ENCODE measurements at places on chromosomes 11 and 22.

- no peak for DNase-seq
These were observed 20.6 kb downstream of the FLRT1 start for GRCh38 chr11:64056213-64056785.

GRCh38 chr11:65849366-65849765 is 8.6 kb downstream of the CFL1 start:
- DNase-seq, result peak; percentile 42

DNA sequence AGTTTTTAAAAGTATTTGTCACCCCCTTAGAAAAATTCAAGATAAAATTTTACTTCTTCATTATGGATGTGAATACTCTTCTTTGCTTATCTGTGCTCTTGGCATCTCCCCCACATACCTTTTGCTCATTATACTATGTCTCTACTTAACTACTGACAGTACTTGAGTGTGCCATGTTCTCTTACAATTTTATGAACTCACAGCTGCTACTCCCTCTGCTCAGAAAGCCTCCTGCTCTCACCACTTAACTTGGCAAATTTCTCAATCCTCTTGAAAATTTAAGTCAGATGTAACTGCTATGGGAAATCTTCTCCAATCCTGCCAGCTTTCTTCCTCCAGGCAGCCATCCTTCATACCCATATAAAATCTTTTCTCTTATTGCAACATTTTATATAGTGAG is 163.4 kb downstream of the CNTN5 start:
- DNase-seq, result no peak

- DNase-seq, result no peak
These were observed 141.2 kb downstream of the CSNK2A3 start for GRCh38 chr11:11211888-11212287.

DNA sequence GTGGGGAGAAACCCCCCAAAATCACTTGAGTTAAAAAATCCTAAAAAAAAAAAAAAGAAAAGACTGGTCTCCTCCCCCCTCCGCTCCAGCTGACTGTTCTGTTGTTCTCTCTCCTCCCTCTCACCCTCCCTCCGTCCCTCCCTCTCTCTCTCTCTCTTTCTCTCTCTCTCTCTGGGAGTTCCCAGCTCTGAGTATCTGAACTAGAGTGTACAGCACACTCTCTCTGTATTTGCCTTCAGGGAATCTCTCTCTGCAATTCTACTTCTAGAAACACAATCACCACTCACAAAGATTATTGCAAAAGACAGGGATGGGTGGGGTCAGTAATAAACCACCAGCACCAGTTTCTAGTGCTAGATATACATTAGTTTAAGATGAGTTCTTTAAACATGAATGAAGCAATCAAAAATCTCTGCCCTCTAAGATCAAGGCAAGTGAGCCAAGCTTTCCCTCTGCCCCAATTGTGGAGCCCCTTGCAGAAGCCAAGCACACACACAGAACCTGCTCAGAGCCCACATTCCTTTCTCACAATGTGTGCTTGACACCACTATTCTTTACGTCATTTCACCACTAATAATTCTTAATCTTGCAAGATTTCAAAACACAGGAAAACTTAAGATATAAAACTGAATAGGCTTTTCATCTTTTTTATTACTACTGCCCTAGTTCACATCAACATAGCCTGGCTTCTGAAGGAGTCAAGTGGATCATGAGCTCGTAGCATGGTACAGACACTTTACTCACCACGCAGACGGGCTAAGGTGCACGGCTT is 133.5 kb downstream of the RBFOX2 start:
- DNase-seq, result no peak

- DNase-seq, result no peak
These were observed 24.6 kb downstream of the MMP27 start for GRCh38 chr11:102680945-102681344.

DNA sequence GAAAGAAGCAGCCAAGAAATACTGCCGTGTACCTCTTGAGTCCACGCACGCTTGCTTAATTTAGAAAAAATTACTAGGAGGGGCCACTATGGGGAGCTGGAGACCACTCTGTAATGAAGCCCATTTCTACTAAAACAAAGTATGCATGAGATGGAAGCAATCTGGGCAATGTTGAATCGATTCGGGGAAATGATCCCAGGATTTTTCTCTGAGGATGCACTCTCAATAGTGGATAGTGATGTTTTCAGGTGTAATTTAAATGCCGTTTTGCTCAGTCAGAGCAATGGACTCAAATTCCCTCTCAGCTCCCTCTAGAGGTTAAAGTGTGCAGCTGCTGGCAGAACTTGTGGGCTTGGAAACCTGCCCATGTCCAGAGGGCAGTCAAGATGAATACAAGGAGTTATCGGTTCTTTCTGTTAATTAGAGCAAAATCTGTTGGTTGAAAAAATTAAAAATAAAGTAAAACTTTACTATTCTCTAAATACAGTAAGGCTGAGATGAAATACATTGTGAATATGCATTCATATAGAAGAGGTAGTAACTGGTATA is 64.1 kb downstream of the ME3 start:
- DNase-seq, result no peak

DNA sequence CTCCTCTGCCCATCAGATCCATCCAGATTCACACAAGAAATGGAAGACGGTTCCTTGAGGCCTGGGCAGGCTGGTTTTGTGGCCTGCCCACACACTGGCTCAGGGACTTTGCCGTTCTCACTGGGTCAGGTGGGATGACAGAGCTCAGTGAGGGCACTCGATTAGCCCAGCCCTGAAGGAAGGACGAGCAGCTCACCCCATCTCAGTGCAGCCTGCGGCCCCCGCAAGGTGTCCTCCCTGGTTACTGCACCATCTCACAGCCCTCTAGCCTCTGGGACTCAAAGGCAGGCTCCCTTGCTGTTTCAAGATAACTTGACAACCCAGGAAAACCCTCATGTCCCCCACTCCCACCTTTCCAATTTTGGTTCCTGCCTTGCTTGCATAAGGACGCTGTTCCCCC is 4.2 kb downstream of the SLC16A8 start:
- DNase-seq, result no peak

DNA sequence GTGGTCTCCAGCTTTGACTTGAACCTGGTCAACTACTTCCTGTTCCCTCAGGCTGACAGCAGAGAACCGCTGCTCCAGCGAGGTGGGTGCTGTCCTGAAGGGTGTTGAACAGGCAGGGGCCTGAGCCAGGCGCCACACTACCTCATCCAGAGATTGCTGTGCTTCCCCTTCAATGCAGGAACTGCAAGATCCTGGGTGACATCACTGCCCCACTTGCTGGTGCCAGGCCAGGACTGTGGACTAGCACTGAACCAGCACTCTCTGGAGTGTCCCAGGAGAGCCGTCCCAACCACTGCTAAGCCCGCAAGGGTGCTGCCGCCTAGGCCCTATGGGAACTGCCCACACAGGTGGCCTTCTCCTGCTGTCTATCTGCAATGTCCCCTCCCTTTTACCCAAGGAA is 51.7 kb downstream of the GAB4 start:
- DNase-seq, result no peak

DNA sequence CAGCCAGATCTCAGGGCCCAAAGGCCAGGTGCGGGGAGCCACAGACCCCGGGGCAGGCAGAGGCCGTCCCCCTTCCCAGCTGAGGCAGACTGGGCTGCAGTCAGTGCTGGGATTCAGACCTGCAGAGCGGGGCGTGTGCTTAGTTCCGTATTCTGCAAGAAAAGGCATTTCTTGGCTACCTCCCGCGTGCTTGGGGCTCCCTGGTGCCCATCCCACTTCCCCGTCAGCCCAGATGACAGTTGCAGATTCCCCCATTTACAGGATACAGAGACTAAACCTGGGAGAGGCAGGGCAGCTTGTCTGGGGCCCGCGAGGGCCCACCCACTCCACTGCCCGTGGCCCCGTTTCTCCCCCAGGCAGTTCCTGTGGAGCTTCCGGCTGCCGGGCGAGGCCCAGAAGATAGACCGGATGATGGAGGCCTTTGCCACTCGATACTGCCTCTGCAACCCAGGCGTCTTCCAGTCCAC is 18.3 kb downstream of the CYTH4 start:
- DNase-seq, result no peak

DNA sequence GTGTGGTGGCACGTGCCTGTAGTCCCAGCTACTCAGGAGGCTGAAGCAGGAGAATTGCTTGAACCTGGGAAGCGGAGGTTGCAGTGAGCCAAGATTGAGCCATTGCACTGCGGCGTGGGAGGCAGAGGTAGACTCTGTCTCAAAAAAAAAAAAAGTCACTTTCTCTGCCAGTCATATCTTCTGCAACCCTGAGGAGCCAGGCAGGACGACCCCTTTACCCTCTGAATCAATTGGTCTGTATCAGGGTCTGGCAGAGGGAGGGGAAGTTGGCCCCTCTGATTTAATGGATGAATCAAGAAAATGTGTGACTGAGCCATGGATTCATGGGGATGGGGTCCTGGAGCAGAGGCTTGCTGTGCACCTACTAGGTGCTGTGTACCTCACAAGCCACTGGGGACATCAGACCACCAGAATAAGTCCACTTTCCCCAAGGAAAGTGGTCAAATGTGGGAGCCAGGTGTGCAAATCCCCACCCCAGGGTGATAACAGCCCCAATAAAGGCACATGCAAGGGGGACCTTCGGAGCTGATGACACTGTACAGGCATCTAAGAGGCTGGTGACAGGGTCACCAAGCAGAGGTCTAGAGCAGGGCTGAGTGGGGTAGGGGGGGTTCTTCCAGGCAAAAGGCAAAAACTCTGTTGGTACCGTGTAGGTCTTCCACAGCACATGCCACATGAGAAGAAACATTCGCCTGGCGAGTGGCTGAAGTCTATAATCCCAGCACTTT is 29.0 kb downstream of the TXN2 start:
- no peak for DNase-seq

DNA sequence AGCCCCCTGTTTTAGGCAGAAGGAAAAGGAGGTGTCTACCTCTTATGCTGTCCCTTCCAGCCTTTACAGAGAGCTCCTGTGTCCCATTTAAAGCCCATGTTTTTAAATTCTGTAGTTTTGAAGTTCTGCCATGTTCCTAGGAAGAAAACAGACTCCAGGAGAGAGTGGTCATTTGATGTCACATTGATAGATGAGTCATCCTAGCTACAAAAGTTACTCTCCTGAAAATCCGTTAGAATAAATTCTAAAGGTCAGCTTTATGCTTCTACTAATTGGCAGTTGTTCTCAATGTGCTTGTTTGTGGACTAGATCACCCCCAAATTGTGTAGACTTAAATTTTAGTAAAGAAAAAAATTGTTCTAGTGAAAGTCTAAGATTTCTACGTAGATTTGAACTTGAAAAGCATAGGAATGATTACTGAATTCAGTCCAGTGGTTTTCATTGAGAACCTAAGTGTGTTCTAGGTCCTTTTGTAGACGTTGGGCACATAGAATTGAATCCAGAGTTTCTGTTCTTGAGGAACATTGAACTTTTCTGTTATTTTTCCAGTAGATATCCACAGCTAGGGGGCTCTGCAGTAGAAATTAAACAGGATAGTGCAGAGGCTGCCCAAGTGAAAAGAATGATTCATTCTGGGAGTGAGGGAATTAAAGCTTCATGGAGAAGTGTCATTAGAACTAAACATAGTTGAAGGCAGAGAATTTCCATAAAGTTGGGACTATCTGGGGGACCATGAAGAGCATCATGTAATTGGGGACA is 140.6 kb upstream of the RASSF10 start:
- no peak for DNase-seq

DNA sequence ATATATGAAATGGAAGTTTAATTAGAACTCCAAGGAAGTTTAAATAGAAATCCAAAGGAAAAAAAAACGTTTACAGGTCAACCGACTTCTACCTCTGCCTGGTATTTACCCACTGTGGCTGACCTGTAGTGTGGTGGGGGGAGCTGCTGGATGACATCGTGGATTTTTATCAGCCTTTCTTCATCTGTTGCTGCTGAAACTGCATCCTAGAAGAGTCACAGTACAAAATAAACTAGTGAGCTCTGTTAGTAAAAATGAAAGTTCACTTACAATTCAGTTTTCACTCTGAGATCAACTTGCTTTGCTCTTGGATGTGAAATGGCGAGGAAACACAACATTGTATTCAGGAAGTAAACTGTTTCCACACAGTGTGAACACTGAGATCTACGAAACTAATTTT is 43.2 kb upstream of the TP53AIP1 start:
- DNase-seq, result no peak

DNA sequence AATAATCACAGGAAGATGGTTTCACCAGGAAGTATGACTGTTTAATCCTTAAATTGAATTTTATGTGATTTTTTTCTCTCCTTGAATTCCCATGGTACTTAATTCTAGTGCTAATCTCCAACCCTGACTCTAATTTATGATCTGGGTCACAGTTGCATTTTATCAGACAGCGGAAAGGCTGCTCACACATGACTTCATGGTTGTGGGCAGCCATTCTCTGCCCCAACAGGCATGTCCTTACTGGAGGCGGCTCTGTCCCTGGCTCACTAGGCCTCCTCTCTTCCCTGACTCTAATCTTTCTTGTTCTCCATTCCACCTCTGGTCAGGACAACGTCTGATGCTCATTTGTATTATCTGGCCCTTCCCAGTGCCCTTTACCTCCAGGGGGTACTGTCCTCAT is 184.4 kb downstream of the CHST1 start:
- no peak for DNase-seq

DNA sequence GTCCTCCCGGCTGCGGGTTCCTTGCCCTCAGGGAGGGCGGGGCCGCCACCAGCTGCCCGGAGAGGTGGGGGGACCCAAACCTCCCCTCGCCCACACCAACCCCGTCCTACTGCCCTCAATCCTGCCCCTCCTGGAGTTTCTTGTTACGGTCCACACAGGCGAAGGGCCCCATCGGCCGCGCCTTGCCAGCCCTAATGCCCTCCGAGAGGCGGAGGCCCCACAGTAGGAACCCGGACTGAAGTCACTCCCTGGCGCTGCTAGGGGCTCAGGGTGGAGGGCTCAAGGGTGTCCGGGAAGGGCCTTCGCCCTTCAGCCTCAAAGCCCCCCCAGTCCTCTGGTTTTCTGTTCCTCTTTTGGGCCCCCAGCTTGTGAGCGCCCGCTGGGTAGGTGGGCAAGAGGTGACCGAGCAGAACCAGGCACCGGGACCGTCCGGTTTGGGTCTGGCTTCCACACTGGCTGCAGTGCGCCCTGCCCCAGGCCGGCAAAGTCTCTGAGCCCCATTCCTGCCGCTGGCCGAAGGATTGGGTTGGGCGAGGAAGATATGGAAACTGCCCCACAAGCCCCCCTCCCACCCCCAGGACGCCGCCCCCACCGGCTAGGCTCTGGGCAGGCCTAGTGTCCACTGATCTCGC is 24.5 kb downstream of the DUSP8 start:
- DNase-seq, result no peak

- no peak for DNase-seq
These were observed 33.7 kb downstream of the POLD3 start for GRCh38 chr11:74626130-74626529.

- no peak for DNase-seq
These were observed 123.8 kb upstream of the NTM start for GRCh38 chr11:131246663-131247062.

DNA sequence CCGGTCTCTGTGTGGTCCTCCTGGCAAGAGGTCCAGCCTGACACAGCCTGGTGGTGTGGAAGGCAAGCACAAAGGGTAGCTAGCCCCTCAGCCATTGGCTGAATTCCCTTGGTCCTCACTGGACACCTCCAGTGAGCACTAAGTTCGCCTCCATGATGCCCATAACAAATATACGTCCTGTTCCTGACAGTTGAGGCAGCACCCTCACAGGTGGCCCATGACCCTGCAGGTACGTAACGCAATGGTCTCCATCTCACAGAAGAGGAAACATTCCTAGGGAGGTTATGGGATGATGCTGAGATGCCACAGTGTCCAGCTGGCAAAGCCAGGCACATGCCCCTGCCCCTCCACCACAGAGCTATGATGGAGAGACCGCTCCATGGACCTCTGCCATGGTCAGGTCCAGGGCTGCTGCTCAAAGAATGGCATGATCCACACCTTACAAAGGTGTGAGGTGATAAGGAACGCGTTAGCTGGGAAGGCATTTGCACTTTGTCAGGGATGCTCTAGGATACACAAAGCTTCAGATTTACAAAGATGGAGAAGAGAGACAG is 1.4 kb upstream of the GNAZ start:
- DNase-seq, result peak; percentile 15

Data from RWPE2 (cell line).